ENCODE measurements at places on chromosomes 7 and 10.

- DNase-seq: no peak
These were observed 372.3 kb upstream of the NRP1 start for GRCh38 chr10:33706746-33707145.

GRCh38 chr10:86200269-86200668 lies 166.3 kb downstream of the GRID1 start:
- DNase-seq: no peak

DNA sequence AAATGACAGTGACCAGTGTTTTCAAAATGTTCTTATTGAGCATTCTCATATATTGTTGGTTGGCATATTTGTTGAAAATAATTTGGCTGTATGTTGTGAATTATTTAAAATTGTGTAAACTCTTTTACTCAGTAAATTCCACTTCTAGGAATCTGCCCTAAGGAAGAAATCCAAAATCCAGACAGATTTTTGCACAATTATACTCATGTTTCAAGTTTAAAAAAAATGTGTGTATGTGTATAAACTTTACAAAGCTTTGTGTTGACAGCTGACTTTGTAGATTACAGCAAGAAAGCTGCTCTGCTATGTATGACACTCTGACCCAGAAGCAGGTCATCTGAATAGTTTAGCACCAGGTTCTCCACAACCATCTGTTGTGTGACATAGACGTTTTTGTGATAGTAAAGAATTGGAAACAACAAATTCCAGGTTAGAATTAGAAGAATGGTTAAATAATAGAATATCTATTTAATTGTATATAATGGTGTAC lies 21.6 kb downstream of the KIFBP start:
- DNase-seq: no peak

- no peak for DNase-seq
These were observed 10.2 kb upstream of the REPIN1 start for GRCh38 chr7:150358433-150358832.

DNA sequence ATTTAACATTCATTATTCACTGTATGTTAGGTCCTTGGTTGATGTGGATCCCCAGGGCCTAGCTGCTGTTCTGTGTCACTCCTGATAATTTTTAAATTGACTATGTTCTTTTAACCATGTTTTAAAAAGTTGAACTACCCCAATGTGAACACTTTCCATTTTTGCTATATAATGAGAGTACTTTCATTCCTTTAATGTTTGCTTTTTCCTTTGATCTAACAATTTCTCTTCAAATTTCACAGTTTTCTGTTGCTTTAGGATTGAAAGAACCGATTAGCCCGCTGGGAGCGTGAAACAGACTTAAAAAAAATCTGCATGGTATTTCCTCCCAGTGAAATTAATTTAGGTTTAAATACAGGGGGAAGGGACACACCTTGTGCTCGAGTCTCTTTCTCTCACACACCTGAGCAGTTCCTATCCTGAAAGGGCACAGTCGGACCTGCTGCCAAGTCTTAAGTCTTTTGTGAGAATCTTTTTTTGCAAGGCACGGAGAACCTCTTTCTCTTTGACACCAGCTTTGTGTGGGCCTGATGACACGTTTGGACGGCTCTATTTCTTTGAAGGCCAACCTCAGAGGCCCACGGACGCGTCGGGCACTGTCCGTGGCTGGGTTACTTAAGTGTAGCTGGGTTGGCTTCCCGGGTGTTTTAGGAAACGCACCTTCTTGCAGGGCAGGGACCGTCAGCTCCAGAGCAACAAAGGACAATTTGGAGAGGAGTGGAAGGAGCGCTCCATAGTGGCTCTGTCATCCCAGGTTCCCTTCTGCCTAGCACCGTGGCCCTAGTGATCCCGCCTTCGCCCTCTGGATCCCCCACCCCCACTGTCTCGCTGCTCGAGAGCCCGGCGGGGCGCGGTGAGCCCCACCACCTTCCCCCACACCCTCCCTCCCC lies 1.0 kb upstream of the CHN2 start:
- DNase-seq: peak; percentile 45

DNA sequence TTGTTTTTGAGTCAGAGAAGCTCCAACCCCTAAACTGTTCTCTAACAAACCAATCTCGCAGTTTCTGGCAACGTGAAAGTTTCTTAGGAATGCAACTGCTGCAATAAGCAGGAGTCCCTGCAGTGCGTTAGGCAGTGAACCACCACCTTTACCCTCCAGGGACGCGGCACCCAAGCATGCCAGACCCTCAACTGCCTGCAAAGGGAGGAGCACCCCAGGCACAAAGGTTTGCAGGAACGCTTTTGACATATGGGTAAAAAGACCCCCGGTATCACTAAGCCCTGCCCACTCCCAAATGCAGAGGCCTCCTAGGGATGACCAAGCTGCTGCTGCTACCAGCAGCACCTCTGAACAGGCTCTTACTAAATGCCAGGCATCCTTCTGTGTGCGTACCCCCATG lies 4.7 kb downstream of the TBRG4 start:
- no peak for DNase-seq

GRCh38 chr7:84251277-84251781 lies 56.7 kb upstream of the SEMA3A start:
- DNase-seq: peak; percentile 43

DNA sequence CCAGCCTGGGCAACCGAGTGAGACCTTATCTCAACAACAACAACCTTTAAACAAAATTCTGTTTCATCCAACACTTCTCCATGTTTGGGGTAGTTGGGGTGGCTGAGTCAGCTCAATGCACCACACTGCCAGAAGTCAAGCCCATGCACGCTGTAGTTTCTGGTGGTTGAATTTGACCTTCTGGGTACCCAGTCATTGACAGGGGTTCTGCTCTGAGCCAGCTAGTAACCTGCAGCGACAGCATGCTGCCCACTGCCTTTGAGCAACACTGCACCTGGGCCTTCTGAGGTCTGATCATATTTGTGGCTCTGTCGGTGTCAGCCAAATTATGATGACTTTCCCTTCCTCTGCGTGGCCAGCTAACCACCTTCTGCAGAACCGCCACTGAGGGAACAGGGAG lies 84.6 kb upstream of the ZNF438 start:
- no peak for DNase-seq

GRCh38 chr10:78375854-78376785 lies 342.5 kb downstream of the RPS24 start:
- peak; percentile 21 for DNase-seq

GRCh38 chr10:34626158-34626880 lies 188.8 kb downstream of the PARD3 start:
- no peak for DNase-seq

DNA sequence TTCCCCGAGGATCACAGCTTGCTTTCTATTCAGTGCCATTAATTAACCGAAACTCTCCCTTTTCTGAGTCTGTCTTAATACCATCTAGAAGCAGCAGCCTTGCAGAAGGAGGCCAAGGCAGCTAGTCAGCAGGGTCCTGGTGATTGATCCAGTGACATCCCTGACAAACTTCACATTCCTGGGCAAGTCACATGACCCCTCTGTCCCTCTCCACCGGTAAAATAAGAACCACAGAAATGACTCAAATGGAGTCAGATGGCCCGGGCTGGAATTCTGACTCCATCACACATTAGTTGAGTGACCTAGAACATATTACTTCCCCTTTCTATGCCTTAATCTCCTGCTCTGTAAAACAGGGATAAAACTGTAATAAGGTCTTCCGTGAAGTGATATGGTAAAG lies 17.2 kb upstream of the ACSL5 start:
- no peak for DNase-seq

- DNase-seq: no peak
These were observed 63.2 kb downstream of the MACC1 start for GRCh38 chr7:20153999-20154398.

DNA sequence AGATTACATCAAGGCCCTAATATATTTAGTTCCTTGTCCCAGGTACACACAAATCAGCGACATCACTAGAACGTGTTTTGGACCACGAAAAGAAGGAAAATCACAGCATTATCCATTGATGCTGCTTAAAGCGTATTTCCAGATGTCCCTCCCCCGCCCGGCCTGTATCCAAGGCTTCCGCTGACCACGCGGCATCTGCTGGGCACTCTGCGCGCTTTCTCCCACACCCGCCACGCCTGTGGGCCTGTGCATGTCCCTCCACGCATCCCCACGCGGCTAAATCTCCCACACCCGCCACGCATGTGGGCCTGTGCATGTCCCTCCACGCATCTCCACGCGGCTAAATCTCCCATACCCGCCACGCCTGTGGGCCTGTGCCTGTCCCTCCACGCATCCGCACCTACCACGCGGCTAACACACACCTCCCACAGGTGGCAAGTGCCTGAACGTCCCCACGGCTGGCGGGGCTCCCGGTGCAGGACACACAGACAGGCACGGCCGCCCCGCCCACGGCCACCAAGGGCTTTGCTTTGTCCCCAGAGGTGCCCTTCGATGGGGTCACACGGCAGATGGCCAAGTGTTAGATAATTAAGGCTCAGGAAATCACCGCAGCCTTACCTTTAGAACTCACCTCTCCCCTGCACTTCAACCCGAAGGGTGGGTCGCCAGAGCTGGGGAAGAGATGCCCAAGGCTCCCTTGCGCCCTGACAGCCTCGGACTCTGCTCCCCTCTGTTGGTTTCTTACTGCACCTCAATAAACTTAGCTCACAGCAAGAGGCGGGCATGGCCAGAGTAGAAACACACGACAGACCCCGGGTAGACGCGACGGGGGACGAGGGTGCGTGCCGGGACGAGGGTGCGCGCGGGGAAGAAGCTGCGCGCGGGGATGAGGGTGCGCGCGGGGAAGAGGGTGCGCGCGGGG lies 49.5 kb downstream of the DIP2C start:
- no peak for DNase-seq

DNA sequence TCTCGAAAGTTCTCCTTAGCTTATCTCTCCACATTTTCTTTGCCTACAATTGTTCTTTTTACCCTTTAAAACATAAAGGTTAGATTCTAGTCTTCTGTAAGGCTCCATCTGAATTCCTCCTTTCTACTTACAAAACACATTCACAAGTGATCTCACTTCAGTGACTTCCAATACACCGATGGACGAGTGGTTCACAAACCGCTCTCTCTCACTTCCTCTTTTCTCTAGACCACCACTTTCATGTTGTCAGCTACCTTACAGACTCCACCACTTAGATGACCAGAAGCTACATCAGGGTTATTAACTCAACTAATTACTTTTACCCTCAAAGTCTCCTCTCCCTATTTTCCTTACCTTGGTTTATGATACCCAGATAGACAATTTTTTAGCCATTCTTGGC lies 11.8 kb downstream of the MET start:
- no peak for DNase-seq

GRCh38 chr7:71144963-71145362 lies 13.0 kb downstream of the GALNT17 start:
- no peak for DNase-seq

- no peak for DNase-seq
These were observed 26.4 kb upstream of the ANKRD1 start for GRCh38 chr10:90947030-90947960.

DNA sequence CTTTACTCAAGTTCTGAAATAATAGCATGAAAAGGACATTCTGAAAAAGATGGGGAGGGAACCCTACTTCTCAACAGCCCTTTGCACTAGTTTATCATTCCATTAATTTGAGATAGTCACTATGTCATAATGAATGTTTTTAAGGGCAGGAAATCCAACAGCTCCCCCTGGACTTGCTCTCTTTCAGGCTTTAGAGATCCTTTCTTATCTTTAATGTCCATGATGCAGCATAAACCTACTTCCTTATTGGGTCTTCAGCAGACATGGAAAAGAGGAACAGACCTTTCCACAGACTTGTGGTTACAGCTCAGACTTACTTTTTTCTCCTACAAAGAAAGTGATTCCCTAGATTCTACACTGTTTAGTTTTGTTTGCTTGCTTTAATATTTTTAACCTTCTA lies 87.3 kb downstream of the IDE start:
- DNase-seq: no peak

DNA sequence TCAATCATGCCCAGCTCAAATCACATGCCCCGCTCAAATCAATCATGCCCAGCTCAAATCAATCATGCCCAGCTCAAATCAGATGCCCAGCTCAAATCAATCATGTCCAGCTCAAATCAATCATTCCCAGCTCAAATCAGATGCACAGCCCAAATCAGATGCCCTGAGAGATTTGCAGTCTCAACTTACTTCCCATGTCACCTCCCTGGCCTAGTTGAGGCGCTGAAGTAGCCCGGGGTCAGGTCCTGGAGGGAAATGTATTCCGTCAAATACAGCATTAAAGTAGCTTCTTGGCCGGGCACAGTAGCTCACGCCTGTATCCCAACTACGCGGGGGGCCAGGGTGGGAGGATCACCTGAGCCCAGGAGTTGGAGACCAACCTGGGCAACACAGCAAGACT lies 15.7 kb upstream of the PRKAR1B start:
- no peak for DNase-seq

DNA sequence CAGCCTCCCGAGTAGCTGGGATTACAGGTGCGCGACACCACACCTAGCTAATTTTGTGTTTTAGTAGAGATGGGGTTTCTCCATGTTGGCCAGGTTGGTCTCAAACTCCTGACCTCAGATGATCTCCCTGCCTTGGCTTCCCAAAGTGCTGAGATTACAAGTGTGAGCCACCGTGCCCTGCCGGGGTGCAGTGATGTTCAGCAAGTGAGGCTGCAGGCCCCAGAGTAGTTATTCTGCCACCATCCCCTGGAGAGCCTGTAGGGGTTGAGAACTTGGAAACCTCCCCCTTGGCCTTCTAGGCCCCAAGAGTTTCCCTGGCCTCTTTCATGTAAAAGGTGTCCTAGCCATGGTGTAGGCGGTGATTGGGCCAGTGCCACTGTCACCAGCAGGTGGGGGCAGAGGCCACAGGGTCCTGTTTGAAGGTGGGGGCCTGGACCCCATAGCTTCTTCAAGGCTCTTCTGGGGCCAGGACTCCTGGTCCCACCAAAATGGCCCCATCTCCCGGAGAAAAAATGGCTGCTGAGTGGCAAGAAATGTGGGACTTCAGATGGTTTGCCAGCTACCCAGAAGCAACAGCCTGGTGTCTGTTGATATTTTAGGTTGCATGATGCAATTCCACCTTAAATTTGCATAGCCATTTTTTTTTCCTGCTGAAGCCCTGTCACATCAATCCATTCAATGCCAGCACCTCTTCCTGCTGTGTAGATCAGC lies 25.5 kb upstream of the INMT start:
- DNase-seq: no peak

- no peak for DNase-seq
These were observed 150.4 kb downstream of the WDR37 start for GRCh38 chr10:1206601-1207000.

- no peak for DNase-seq
These were observed 35.0 kb downstream of the GLRX3 start for GRCh38 chr10:130171196-130171595.

DNA sequence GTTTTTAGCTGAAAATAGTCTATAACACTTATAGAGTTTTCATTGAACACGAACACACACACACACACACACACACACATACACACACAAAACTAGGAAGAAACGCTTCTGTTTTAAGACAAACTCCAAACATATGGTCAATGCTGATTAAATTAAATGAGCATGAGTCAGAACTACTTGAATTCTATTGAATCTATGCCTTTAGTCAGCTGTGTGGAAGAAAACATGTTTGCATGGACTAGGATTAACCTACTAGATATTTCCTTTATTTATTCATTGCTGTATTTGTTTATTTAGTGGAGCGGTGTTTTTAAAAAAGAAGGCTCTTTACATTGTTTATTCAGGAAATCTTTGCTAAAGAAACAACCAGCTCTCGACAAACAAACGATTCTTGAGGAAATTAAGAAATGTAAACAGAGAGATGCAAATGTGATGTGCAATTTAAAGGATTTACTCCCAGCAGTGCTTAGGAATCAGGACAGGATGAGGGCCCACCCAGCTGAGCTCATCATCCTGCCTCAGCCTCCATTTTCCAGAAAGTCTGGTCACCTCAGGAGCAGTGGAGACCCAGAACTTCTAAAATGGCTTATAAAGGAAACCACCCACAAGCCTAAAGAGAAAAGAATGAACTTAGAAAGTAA lies 83.2 kb downstream of the PDE1C start:
- DNase-seq: no peak

GRCh38 chr10:124292911-124293615 lies 125.7 kb downstream of the OAT start:
- DNase-seq: no peak
